ENCODE measurements at places on chromosomes 12 and 14.

- no peak for DNase-seq
Measured at GRCh38 chr12:130818272-130818634, 20.8 kb downstream of the STX2 start.

DNA sequence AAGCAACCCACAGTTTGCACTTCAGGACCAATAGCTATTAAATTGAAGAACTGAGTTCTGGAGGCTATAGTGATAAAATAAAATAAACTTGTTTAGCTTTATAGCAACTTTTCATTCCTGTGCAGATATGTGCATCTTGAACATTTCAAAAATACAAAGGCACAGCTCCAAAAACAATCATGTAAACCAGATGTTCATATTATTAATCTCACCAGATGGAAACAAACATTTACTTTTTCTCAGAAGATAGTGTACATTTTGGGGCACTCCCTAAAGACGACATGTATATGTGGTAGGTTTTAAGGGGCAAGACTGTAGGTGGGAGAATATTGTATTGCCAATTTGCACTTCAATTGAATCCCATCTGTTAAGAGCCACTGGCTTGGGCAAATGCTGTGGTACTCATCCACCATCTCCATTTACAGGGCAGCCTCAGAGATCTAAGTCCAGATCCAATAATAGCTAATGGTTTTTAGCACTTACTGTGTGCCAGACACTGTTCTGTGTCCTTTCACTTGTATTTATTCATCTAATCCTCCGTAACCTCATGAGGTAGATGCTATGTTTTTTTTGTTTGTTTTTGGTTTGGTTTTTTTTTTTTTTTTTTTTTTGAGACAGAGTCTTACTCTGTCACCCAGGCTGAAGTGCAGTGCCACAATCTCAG, 49.1 kb downstream of the PTGER2 start:
- DNase-seq = no peak

- DNase-seq = no peak
Measured at GRCh38 chr14:90452366-90452765, 55.5 kb downstream of the CALM1 start.

DNA sequence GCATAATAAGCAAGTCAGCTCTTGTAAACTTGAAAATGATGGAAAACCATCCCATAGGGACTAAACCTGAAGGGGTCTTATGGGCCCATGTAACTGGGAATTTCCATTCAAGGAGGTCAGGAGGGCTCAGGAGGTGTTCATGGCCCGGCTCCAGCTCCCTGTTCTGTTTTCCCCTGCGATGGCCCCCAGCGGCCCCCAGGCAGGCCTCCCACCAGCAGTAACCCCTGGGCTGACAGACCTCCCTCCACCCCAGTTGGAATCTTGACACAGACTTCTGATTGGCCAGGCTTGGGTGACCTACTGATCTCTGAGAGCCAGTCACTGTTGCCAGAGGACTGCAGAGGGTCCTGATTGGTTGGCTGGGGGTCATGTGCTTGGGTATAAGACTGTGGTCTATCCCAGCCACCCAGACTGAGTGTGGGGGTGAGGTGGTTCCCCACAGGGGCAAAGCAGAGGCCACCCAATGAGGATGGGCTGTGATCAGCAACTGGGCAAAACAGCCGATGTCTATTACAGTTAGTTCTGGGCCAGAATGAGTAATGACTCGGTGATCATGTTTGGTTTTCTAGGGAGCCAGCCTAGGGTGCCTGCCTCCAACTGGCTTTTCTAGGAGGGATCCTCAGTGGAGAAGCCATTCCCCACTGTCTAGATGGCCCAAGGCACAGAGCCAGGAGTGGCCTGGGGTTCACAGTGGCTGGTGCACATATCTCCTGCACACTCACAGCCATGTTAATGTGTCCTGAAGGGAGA, 27.0 kb downstream of the RHOF start:
- DNase-seq = no peak
